ENCODE measurements at places on chromosomes 11 and 22.

DNA sequence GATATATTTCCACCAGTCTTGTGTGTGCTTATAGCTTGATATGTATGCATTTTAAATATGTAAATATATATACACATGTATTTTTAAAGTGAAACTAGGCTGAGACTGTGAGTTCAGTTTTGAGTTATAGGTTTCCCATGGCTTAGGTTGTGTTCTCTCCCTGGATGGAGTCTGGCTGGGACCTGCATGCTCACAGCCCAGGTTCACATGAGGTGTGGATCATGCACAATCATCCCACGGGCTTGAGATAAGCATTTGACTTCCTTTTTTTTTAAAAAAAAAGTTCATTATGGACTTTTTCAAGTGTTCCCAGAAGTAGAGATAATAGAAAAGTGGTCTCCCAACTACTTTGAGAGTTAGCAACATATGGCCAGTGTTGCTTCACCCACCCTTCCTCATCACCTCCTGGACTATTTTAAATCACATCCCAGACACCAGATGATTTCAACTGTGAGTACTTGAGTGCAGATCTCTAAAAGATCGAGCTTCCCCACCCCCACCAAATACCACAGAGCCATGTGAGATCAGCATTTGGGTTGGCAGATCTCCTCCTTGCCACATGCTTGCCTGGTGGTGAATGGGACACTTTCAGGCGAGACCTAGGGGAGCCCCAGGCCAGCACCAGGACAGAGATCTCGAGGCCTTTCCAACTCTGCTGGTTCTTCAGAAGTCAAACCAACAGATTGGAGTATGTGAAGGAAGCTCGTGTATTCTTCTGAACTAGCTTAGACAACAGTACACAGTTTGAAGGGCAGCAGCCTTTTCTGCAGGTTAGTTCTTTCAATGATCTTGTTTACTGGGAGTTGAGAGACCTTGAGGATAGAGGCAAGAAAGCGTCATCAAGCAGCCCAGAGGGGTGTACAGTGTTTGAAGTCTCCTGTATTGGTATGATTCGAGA is 15.9 kb downstream of the MED15 start:
- DNase-seq, result no peak

- DNase-seq, result no peak
Measured at GRCh38 chr22:20875296-20875695, 16.5 kb downstream of the SNAP29 start.

GRCh38 chr11:64360448-64360921 is 1.5 kb downstream of the RPS6KA4 start:
- peak; percentile 49 for DNase-seq

- no peak for DNase-seq
Measured at GRCh38 chr11:68727783-68728182, 23.5 kb downstream of the TESMIN start.

DNA sequence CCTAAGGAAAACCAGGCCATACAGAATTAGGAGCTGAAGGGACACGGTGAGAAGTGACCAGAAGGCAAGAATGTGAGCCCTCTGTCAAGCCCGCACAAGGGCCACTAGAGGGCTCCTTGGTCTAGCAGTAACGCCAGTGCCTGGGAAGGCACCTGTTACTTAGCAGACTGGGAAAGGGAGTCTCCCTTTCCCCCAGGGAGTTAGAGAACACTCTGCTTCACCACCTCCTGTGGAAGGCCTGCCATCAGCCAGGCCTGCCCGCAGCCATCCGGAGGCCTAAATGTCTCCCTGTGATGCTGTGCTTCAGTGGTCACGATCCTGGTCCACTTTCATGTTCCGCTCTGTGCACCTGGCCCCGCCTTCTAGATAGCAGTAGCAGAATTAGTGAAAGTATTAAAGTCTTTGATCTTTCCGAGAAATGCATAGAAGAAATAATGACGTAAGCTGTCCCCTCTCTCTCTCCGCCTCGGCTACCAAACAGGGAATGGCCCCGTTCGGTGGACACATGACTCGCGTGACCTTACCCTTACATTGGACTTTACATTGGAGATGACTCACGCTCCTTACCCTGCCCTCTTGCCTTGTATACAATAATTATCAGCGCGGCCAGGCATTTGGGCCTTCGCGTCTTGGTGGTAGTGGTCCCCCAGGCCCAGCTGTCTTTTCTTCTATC is 10.7 kb upstream of the GSTP1 start:
- DNase-seq, result peak; percentile 79

DNA sequence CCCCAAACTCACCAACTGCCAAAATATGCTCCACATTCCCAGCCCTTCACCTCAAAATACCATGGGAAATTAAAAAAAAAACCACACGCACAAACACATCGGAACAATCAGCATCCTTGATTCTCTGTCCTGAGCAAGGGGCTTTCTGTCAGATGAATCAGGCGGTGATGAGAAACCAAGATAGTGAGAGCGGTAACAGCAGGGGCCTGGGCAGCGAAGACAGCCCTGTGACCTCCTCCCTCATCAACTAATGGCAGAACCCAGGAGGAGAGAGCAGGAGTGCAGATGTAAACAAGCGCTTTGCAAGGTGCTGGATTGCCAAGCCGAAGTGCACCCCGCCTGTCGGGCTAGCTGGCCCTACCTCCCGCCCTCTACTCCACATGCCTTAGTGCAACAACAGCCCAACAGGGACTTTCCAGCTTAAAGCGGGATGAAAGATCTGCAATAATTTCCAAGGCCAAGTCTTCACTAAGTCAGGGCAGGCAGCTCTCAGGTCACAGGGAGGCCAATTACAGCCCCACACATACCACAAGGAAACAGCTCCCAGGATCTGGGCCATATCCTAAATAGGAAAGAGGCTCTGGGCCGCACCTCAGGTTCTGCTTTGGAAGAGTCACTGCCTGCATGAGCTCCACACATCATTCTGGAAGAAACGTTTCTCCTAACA is 72.2 kb upstream of the BID start:
- peak; percentile 66 for DNase-seq

GRCh38 chr22:46592390-46592872 is 27.8 kb upstream of the GRAMD4 start:
- peak; percentile 78 for DNase-seq

All from islet precursor cell (in vitro differentiated cells).